ENCODE measurements at places on chromosomes 1 and 21.
A peak's percentile ranks its signal among the peaks of the same experiment; 100 is the strongest.

GRCh38 chr21:44817914-44818639, at the start of gene SUMO3:
TSS of gene SUMO3 (minus strand) at chr21:44818062. CDS start at chr21:44817968, 94 bp downstream.
- no peak for DNase-seq

DNA sequence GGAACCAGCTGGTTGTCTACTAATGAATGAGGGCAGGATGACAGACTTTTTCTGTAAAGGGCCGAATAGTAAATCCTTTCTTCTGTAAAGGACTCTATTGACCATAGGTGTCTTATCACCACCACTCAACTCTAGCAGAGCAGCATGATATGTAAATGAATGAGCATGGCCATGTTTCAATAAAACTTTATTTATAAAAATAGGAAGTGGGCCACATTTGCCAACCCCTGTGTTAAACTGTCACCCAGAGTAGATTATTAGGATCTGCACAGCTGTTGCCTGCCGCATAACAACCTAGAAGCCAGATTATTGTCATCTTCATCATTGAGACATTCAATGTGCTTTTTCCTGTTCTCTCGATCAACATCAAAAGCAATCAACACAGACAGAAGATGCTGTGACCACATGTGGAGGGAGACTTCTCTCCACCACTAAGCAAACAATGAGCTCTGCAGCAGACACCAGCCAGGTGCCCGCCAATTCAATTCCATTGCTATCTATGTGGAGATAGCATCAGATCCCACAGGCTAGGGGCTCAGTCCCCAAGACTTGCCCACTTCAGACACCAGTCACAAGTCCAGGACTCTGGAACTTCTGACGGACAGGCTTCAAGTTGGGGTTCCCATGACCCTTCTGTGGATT, 6.8 kb upstream of the EFHD2 start:
- DNase-seq: no peak

DNA sequence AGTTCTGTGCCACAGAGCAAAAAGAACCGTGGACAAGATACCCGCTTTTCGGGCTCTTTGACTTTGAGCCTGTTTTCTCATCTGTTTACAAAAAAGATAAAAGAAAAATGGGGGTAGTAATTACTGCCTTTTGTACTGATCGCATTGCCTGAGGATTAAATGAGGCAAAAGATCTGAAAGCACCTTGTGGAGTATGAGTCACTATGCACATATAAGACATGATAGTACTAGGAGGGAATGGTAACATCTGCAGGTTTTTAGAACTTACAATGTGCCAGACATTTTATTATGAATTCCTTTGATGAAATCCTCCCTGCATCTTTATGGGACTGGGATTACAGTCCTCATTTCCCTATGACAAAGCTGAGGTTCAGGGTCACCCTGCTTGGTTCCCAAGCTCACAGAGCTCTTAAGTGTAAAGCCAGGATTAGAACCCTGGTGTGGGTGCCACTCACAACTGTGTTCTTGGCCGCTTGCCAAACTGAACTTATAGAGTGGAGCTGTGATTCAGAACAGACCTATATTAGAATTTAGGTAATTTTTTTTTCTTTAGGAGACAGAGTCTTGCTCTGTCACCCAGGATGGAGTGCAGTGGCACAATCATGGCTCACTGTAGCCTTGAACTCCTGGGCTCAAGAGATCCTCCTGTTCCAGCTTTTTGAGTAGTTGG, 1.8 kb downstream of the DISC1 start:
- DNase-seq: no peak

DNA sequence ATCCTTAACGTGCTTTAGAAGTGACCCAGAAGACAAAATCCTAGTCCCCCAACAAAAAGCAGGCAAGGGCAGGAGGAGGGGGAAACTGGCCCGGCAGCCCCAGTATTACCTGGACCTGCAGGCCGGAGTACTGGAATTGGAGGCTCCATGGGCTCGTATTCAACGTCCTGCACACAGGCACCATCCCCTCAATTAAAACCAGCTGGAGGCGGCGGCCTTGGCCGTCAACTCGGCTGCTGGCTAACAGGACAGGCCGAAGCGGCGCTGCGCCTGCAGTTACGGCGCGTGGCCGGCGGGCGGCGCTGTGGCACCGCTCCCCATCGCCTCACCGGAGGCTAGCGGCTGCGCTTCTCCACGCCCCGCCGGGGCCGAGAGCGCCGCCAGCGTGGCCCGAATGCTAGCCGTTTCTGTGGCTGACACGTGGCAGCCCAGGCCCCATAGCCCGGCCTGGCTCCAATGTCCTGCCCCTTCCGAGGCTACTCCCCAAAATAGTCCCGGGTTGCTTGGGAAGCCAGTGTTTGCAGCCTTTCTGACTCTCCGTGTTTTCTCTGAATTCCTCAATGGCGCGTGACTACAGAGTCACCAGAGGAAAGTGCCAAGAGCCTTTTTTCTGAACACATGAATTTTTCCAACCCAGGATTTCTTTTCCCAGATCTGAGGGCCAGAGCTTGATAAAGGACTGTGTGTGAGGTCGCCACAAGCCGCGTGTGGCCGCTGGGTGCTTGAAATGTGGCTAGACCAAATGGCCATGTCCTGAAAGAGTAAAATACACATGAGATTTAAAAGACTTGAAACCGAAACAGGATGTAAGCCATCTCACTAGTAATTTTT, 82.5 kb downstream of the HHIPL2 start:
- DNase-seq: peak; percentile 58

- no peak for DNase-seq
Measured at GRCh38 chr1:206924592-206925105, 2.9 kb upstream of the FCMR start.

DNA sequence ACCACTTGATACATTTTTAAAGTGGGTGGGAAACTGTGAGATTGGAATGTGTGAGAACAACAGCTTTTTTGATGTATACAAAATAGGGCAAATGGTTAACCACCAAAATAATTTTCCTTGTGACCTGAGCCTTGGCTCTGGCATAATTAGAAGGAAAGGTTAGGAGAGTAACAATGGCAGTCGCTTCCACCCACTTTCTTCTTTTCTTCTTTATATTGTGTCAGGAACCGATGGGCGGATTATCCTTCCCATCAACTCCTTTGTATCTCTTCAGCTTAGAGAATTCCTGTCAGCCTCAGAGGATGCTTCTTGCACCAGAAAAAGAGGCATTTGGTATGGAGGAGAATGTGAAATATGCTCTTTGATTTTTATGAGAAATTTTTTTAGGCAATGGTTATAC, 90.6 kb downstream of the SDCCAG8 start:
- no peak for DNase-seq

DNA sequence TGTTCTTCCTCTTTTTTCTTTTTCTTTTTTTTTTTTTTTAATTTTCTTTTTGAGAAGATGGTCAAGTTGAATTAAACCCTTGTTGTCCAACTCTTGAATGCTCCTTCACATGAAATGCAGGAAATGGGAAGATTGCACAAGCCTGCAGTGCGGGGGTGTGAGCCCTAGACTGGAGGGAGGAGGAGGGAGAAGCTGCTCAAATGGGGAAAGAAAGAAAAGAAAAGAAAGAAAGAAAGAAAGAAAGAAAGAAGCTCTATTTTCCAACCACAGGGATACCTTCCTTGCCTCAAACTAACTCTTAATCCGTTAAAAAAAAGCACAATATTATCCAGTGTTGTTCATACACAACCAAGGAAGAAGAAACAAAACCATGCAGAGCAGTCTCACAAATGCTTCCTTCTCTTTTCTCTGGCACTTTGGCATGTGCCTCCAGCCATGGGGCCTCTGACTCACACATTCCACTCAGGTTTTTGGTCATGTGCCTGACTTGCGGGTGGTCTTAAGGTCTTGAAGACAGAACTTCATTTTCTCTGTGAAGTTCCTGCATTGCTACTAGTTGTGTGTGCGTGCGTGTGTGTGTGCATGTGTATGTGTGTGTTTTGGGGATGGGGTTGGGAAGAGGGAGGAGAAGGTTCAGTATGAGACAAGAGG, 276.1 kb downstream of the RPS6KC1 start:
- DNase-seq: no peak

DNA sequence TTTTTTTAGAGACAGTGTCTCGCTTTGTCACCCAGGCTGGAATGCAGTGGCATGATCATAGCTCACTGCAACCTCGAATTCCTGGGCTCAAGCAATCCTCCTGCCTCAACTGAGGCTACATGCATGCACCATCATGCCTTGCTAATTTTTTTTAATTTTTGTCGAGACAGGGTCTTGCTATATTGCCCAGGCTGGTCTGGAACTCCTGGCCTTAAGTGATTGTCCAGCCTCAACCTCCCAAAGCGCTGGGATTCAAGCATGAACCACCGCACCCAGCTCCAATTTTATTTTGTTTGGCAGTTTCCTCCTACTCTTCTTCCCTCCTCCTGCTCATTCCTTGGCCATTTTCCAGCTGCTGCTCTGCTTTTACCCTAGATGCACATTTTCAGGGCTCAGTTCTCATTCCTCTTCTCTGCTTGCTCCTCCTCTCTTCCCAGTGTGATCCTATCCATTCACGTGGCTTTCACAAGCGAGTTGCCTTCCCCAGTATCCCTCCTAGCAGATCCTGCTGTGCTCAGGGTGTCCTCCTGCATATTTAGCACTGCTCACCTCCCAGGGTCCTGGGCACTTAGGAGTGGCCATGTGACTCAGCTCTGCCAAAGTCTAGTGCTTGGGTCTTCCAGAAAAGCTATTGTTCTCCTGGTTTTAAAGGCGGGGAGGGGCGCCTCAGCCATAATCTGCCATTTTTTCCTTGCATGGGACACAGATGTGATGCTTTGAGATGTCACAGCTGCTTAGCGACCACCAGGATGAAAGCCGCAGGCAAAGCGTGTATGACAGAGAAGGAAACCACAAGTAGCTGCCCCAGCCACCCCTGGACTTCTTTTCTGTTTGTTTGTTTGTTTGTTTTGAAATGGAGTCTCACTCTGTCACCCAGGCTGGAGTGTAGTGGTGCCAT, 33.7 kb downstream of the PSEN2 start:
- DNase-seq: no peak

GRCh38 chr1:205421798-205422197, at the start of gene LEMD1:
TSS of gene LEMD1 (minus strand) at chr1:205422056. CDS start at chr1:205420536, 1,520 bp downstream.
- DNase-seq: no peak

GRCh38 chr1:200179126-200179780, 151.7 kb downstream of the NR5A2 start:
- no peak for DNase-seq

DNA sequence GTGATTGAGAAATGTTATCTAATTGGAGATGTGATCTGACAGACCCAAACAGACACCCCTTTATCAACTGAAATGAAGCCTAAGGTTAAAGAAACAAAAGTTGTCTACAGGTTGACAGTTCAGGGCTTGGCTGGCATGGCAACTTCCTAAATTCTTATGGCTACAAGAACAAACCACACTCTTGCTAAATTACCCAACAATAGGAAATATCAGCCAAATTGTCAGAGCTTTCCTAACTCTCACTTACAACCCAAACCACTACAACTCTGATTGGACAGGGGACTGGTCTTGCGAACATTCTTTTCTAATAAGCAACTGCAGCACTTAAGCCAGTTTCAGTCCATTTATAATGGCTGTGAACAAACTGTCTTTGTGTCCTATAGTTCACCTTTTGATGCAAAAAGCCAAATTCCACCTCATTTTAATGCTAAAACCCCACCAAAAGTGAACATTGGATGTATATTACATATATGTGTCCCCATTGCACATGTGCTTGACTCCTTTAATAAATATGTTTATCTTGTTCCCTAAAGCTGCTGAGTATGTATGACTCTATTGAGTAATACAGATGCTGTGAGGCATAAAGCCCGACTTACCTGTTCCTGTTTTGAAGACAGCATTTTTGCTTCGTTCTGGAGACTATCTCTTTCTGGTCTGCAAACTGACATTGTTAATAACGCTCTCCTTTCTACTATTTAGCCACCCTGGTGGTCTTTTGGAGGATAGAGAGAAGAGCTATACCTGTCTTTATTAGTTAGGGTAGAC, 101.3 kb upstream of the HMCN1 start:
- no peak for DNase-seq

DNA sequence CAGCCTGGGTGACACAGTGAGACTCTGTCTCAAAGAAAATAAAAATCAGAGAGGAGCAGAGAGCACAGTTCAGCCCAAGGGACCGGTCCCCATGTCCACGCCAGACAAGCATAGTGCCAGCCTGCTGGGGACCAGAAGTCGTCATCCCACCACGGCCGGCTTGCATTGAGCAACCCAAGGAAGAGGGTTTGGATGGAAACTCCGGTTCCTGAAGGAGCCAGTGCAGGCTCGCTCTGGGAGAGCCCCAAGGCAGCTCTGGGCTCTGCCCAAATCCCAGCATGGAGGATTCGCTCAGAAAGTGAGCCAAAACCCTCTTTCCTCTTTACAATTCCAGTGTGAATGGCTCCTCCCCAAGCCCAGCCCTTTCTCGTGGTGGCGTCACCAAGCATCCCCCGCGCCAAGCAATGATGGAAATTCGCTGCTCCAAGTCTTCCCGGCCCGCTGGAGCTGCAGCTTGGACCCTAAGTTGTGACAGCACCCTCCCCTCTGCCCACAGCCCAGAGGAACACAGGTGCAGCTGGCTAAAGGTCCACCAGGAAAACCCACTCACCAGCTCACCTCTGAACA, 64.1 kb upstream of the SLC25A33 start:
- DNase-seq: no peak

- DNase-seq: no peak
Measured at GRCh38 chr1:228308085-228308601, 98.5 kb downstream of the TRIM11 start.

DNA sequence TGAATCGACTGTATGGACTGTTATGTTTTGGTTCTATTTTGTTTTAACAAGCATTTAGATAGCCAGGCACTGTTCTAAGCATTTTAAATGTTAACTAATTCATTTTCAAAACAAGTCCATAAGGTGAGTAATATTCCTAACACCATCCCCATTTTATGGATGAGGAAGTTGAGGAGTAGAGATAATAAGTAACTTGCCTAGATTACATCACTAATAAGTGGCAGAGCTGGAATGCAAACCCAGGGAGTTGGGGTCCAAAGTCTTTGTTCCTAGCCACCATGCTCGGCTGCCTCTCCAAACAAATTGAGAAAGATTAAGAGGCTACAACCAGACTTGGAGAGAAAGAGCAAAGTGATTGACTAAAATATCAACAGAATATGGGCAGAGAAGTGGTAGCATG, 12.6 kb upstream of the LEPR start:
- no peak for DNase-seq

- DNase-seq: no peak
Measured at GRCh38 chr1:59878370-59878769, 48.2 kb downstream of the CYP2J2 start.

DNA sequence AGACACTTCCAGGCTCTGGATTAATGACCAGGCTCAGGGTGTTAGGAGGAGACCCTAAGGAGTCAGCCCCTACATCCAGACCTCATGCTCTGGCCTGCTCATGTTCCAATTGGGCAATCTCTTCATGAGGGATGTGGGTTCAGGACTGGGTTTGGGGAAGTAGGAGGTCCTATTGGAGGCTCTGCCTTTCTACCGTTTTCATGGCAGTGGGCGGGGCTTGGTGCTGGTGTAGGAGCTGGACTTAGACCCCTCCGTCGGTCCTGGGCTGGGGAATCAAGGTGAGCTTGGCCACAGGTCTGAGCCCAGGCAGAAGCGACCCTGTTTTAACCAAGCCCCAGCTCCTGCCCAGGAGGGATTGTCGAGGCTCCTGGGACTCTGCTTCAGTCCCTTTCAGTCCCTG, 123.4 kb downstream of the PRDM16 start:
- no peak for DNase-seq

- DNase-seq: no peak
Measured at GRCh38 chr1:205076245-205076761, 8.0 kb downstream of the TMEM81 start.

GRCh38 chr1:243325305-243325890, 69.6 kb downstream of the SDCCAG8 start:
- no peak for DNase-seq

- DNase-seq: no peak
Measured at GRCh38 chr1:58763214-58763613, 20.6 kb downstream of the JUN start.

GRCh38 chr21:30714946-30715345, 3.6 kb downstream of the KRTAP21-3 start:
- DNase-seq: no peak

- no peak for DNase-seq
Measured at GRCh38 chr21:25649146-25649545, 10.1 kb downstream of the JAM2 start.

All from NCI-H2081 treated with DMSO at 0.1 percent for 48 hours (cell line).